Cardiac fibroblast (primary cell): ENCODE measurements at places on chromosomes 3 and 15.

GRCh38 chr15:95887666-95888390 is 442.7 kb upstream of the NR2F2 start:
- DNase-seq: no peak

DNA sequence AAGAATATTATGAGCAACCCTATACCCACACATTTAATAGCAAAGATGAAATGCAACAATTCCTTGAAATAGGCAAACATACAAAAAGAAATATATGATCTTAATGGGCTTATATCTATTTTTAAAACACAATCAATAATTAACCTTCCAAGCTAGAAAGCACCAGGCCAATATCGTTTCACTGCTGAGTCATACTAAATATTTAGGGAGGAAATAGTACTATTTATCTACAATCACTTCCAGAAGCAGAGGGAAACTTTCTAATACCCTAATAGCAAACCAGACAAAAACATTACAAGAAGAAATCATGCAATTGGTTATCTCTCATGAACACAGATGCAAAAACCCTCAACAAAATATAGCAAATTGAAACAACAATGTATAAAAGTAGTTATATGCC is 207.8 kb downstream of the MTHFS start:
- no peak for DNase-seq

GRCh38 chr3:187728940-187729583 is 16.2 kb downstream of the BCL6 start:
- no peak for DNase-seq

GRCh38 chr3:45443459-45443858 is 55.1 kb downstream of the LARS2 start:
- no peak for DNase-seq

DNA sequence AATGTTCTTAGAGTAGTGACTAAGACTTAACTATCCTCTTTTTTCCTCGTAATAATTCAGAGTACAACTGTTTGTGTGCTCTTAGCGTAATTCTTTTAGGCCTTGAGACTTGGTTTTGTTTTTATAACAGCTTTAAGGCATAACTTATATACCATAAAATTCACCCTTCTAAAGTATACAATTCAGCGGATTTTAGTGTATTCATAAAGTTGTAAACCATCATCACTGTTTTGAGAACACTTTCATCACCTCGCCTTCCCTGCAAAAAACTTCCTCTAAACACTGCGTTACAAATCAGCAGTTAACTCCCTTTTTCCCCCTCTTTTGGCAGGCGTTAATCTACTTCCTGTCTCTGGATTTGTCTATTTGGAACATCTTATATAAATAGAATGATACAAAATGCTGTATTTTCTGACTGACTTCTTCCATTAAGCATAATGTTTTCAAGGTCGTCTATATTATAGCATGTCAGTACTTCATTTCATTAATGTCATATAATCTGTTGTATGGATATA is 18.7 kb downstream of the DNAJC13 start:
- peak; percentile 58 for DNase-seq

- DNase-seq: no peak
Measured at GRCh38 chr3:89300981-89301380, 193.6 kb downstream of the EPHA3 start.

DNA sequence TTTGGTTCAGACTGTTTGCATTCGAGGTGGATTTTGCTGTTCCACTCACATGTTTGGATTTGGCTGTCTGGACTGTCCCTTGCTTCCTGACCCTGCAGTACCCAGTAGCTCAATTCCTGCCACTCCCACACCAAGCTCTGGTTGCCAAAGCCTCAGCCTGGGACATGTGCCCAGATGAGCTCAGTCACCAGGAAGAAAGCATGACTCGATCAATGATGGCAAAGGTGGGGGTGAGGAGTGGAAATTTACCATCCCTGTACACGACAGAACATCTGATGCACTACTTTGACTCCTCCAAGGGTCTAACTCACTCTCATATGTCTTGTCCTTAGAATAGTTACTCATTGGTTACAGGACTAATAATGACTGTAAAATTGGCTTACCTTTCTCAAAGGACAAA is 45.2 kb downstream of the ZNF385D start:
- peak; percentile 85 for DNase-seq

GRCh38 chr3:129994883-129995559 is 20.5 kb downstream of the TRH start:
- no peak for DNase-seq

GRCh38 chr3:133944641-133945380 is 49.1 kb upstream of the RAB6B start:
- peak; percentile 84 for DNase-seq

DNA sequence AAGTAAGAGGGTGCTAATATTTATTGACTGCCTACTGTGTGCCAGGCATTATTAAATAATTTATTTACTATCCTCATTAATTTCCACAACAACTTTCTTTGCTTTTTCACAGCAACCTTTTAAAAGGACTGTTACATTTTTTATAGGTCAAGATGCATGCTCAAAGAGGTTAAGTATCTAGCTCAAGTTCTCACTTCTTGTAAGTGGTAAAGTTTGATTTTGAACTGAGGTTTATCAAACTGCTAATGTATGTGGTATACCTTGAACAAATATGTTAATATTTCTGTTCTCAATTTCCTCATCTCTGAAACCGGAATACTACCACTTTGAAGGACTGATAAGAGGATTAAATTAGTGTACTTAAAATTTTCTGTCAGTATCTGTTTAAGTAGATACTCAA is 183.3 kb downstream of the AKAP13 start:
- DNase-seq: no peak

- no peak for DNase-seq
Measured at GRCh38 chr3:62041681-62042080, 331.7 kb downstream of the FEZF2 start.

- DNase-seq: peak; percentile 7
Measured at GRCh38 chr3:153437666-153438065, 275.6 kb downstream of the RAP2B start.

GRCh38 chr15:71792521-71792920 is 17.8 kb upstream of the NR2E3 start:
- DNase-seq: peak; percentile 49

DNA sequence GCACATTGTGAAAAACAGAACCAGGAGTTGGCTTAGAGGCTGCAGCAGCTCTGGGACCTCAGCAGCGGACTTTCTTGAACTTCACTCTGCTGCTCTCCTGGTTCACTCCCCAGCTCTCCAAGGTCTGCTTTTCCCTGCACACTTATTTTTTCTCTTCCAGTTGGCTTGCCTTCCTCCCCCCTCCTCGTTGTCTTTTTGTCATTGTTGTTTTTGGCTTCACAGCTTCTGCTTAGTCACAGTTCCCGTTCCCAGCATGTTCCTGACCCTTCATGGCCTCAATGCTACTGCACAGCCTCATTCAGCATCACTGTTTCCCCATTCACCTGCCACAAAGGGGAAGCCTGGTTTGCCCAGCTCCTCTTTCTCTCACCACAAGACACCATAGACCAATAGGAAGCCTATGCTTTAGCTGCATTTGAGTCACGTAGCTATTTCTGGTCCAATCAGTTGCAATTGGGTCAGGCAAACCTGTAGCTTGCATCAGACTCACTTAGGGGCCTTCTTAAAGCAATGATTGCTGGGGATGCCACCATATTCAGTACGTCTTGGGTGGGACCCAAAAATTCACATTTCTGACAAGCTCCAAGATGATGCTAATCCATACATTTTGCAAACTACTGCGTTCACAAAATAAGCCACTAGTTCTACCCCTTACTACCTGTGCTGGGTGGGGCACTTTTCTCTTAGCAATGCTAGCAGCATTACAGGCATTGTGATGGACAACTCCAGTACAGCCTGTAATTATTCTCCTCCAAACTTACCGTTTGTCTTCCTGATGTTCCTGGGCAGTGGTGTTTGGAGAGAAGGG is 7.8 kb upstream of the SUMF1 start:
- peak; percentile 77 for DNase-seq

GRCh38 chr3:107612664-107613084 is 89.9 kb downstream of the BBX start:
- DNase-seq: no peak

- no peak for DNase-seq
Measured at GRCh38 chr3:13391308-13391707, 28.8 kb downstream of the NUP210 start.

DNA sequence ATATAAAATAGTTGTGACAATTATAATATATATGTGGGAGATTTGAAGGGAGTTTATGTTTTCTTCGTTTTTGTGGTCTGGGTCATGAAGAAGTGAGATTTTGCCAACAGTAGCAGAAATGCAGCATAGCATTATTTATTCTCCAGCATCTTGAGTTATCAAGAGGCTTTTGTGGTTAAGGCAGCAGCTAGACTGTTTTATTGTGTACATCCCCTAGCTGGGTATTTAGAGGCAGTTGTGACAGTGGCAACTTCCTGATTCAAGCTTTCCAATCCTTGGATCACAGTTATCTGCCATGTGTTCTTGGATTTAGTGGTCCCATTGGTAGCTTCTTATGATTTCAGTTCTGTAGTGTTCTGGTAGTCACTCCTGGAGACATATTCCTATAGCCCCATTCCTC is 29.0 kb downstream of the ARIH1 start:
- no peak for DNase-seq

GRCh38 chr15:34609102-34610057 is 25.9 kb upstream of the GOLGA8B start:
- DNase-seq: no peak

GRCh38 chr3:57074135-57074534 is 13.7 kb downstream of the SPATA12 start:
- no peak for DNase-seq

DNA sequence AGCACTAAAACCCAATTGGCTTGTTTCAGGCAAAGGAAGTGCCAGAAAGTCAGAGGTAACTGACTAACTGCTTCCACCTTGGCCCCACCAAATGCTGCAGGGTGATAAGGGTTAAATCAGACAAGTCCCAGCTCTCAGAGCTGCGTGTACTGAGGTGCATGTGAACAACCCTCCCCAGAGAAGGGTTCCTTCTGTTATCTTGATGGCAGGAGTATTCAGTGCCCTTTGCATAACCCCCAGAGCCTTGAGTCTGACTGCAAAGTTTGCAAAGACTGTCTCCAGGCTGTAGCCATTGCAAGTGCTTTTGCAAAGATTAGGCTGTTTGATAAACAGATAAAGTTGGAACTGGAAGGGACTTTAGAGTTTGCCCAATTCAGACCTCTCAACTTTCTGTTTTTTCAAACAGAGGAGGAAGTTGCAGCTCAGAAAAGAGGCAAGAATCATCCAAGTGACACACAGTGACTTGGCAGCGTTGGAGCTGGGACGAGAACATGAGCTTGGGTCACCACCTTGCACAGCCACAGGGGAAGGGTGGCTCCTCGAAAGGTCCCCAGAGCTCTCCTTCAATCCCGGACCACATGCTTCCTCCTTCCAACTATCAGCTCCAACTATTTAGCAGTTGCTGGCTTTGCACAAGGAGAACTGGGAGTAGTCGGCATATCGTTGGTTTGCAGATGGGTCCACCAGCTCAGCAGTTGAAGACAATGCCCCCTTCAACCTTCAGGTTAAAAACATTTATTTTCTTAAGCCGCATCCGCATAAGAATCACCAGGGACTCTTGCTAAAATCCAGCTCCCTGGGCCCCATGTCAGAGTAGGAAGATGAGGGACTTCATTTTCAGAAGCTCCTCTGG is 224.8 kb upstream of the HES1 start:
- no peak for DNase-seq

DNA sequence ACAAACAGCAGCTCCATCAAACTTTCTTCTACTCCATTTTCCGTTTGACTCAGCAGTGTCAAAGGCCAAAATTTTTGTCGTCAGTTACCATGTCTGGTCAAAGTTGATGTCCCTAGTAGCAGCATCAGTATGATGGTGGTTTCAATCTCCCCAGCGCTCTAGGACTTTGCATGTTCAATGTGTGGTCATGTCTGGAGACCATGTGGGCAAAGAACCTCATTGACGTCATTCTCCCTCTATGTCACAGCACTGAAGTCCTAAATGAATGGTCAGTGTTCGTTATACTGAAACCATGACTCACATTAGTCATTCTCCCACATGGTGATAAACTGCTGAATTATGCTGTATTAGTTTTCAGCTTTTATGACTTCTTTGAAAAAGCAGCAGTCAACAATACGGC is 23.2 kb downstream of the SHC4 start:
- DNase-seq: peak; percentile 82

GRCh38 chr15:100461049-100461448 is 67.7 kb downstream of the CERS3 start:
- DNase-seq: no peak

GRCh38 chr3:152719264-152719663 is 115.7 kb upstream of the P2RY1 start:
- DNase-seq: peak; percentile 40
